ENCODE measurements at places on chromosomes 1 and 21. TPM values are rescaled to one million over a fixed set of nuclear protein-coding genes. Genes with fewer than 3 reads are reported as not detected.

The SDCCAG8 gene
- 21.0 TPM for polyA plus RNA-seq

DNA sequence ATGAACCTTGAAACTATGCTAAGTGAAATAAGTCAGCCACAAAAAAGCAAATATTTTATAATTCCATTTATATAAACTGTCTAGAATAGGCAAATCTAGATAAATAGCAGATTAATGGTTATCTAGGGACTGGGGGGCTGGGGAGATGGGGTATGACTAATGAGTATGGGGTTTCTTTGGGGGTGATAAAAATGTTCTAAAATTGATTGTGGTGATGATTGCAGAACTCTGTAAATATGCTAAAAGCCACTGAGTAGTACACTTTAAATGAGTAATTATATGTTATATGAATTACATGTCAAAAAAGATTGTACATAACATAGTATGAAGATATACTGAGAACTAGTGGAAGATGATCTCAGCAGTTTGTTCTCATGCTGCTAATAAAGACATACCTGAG is 675.0 kb downstream of the KIF26B start:
- DNase-seq: no peak

DNA sequence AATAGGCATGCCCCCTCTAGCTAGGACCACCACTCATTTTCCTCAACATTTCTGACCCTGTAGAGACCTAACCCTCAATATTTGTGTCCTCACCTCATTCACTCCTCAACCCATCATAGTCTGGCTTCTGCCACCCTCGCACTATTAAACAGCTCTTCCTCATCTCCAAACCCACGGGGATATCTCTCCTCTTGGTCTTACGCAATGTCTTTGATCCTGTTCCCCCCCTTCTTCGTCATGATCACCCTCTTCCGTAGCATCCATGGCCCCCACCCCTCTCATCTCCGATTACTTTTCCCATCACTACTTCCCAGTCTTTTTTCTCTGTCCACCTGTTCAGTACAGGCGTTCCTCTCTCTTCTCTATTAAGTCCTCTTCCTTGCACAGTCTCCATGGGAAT is 51.7 kb upstream of the SPOCD1 start:
- DNase-seq: no peak

DNA sequence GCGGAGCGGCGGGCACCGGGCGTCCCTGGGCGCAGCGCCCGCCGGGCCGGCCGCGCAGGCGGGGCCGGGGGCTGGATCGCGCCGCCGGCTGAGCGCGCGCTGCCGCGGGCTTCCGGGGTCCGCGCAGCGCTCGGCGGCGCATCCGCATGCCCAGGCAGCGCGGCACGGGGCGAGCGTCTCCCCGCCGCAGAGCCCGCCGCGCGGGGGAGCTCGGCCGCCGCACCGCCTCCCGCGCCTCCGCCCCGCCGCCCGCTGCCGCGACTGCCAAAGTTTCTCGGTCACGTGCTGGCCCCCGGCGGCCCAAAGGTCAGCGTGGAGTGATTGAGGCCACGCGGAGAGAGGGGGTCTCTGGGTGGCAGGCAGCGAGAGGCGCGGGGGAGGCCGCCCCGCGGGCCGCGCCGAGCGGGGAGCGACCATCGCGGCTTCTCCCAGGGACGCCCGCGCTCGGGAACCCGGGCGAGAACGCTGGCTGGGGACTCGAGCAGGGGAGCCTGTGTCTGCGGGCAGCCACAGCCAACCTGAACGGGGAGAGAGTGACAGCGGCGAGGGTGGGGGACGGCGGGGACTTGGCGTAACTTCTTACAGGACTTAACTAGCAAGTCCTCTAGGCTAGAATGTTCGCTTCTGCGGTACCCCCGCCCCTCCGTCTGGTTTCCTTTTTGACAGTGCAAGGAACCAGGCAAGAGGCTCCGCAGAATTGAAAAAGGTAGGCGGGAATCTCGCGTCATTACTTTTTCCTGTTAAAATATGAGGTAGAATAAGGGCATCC is at the start of gene ILDR2:
Gene ILDR2 (minus strand): TSS at position 180 of the 769 bp plus-strand sequence. CDS start 272 bp downstream, outside the sequence.
- DNase-seq: peak; percentile 25

The HMCN1 gene
- polyA plus RNA-seq: 13.8 TPM

All from H1 (cell line).